ENCODE measurements at places on chromosomes 12 and 14.

DNA sequence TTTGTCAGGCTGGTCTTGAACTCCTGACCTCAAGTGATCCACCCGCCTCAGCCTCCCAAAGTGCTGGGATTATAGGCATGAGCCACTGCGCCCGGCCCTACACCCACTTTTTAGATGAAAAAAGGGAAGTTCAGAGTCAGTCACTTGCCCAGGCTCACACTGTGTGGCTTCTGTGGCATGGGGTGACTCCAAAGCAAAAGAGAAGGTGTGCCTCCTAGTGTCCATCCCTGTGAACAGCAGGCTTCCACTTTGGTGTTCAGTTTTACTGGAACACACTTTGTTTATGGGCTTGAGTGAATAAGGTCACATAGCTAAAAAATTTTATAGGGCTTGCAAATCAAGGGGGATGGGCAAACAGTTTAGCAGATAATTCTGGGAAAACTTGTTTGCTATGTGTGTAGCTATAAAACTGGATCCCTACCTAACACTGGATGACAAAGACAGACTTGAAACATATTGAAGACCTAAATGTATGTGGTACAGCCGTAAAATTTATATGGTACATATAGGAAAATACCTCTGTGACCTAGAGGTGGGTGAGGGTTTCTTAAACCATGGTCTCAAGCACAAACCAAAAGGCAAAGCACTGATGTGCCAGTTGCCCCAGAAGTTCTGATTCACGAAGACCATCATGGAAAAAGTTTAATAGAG lies 54.9 kb downstream of the EID3 start:
- peak; percentile 72 for DNase-seq

- no peak for DNase-seq
Measured at GRCh38 chr12:69837191-69837590, 12.2 kb downstream of the MYRFL start.

GRCh38 chr14:48792376-48793024 lies 793.7 kb downstream of the RPS29 start:
- DNase-seq = peak; percentile 7

DNA sequence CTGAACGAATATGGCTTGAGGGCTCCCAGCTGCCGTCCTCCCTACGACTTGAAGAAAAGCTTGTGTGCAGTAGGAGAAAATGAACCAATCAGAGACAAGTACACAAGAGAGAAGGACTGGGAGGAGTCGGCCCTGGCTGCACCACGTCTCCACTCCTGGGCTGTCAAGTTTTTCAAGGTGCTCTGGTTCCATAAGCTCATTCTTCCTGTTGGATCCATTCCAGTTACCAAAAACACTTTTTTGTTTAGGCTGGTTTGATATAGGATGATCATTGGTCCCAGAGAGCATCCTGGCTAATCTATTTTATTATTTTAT lies 2.8 kb upstream of the A2ML1 start:
- no peak for DNase-seq

GRCh38 chr14:70698288-70698687 lies 56.6 kb downstream of the TTC9 start:
- no peak for DNase-seq

DNA sequence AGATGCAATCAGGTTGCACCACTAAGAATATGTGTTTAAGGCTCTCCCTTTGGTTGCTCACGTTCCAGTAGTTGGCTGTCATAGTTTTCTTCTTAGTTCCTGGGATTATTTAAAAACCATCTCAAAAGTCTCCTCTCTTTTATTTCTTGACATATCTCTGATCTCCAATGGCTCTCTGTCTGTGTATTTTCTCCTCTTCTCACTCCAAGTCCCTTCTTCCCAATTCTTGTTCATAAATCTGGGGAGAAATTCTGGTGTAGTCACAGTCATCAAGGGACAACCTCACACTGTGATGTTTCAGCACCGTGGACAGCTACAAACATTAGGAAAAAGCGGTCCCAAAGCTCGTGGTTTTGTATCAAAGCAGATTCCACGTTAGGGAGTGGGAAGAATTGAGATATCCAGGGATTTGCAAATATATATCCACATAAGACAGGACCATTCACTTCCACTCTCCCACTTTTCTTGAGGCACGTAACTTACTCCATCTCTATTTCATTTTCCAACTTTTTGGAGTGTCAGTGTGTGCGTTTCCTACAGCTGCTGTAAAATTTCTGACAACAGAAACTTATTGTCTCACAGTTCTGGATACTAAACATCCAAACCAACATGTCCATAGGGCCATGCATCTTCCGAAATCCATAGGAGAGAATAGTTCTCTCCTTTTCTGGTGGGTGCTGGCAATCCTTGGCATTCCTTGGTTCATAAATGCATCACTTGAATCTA lies 80.6 kb upstream of the TMEM233 start:
- no peak for DNase-seq

- DNase-seq = no peak
Measured at GRCh38 chr14:81329640-81330381, 70.3 kb downstream of the STON2 start.

- DNase-seq = peak; percentile 34
Measured at GRCh38 chr12:96195845-96196451, 1.8 kb downstream of the ELK3 start.

DNA sequence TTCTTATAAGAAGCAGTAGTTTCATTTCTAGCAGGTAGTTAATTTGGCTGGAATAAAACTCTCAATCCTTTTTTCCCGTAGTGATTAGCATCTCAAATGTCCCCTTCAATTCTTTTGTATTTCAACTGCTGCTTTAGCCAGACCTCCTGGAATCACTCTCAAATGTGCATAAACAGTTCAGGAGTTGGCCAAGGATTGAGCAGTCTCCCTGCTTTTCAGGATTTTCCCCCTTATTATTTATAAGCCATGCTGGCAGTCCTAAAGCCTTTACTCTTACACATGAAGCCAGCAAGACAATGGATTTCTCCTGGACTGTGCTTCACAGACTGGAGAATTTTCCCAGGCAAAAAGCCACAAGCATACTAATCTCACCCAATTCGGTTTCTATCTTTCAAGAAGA lies 950.1 kb downstream of the VRK1 start:
- DNase-seq = no peak

DNA sequence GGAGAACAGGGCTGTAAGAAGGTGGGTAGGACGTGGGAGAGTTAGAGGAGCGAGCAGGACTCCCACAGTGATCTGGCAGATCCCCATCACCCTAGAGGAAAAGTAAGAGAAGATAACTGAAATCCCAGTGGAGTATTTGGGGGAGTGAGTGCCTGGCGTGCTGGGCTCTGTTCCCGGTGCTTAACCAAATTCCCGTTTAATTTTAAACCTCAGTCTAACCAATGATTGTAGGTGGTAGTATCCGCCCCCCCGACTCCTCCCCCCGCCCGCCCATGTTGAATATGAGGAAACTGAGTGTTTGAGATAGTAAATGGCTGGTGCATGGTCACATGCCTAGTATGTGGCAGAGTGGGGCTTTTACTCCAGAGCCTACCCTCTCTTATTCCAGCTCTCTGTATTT lies 1.2 kb downstream of the TARBP2 start:
- DNase-seq = no peak

- DNase-seq = peak; percentile 72
Measured at GRCh38 chr14:24195186-24196070, at the start of gene TM9SF1. Gene TM9SF1, minus strand, starts transcription at chr14:24195441. Its CDS starts 422 bp downstream, at chr14:24195019.

DNA sequence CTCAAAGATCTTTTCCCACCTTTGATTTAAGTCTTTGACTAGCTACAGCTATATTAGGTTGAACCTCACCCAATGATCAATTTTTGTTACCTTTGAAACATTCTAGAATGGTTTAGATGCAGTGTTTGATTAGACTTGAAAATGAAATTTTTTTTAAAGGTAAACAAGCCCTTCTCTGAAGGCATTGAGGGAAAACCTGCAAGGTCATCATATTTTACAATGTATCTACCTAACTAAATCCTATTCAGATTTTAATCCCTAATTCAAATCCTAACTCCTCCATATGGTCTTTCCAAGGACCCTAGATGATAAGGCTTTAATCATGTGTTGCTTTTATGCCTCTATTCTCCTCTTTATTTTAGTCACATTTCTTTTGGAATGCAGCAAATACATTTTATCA lies 95.4 kb downstream of the ALG10B start:
- DNase-seq = no peak

GRCh38 chr12:122437656-122438121 lies 15.2 kb upstream of the CLIP1 start:
- no peak for DNase-seq

GRCh38 chr12:80838708-80839107 lies 99.0 kb downstream of the LIN7A start:
- no peak for DNase-seq

DNA sequence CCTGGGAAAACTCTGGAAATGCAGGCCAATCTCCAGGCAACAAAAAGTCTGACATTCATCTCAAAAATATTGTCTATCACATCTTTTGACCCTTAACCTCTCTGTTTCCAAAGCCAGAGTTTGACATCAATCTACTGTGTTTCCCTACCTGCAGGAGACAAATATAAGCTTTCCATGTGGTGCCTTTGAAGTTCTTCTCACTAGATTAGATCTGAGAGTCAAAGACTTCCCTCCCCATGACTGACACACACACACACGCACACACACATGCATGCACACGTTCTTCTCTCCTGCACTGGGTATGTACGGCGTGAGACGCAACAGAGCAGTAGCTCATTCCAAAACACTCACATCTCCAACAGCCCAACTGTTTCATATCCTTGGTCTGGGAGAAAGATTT lies 8.1 kb upstream of the ITPR2 start:
- no peak for DNase-seq

DNA sequence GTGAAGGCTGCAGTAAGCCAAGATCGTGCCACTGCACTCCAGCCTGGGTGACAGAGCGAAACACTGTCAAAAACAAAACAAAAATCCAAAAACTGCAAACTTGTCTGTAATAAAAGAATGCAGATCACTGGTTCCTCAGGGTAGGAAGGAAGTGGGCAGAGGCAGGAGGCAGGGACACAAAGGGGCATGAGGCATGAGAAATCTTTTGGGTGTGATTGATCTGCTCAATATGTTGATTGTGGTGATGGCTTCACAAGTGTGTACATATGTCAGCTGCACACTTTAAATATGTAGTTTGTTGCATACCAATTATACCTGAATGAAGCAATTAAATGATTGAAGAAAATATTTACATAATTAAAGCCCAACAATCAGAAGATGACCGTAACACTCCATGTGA lies 117.6 kb downstream of the CMAS start:
- DNase-seq = no peak

GRCh38 chr12:126807312-126807865 lies 1459.6 kb upstream of the TMEM132C start:
- no peak for DNase-seq

DNA sequence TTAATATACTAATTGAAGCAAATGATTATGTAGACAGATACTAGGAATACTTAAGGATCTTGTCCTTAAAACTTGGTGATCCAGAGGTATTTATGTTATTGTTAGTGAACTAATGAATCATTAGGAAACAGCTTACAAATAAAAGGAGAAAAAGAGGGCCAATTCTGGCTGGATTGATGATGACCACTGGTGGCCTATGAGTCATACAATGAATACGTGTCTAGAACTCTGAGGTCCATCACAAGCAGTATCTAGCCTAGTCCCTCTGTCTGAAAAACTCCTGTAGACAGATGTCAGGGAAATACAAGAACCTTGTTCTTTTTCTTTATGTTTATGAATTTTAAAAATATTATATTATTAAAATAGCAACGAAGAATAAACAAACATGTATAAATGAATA lies 51.7 kb upstream of the RTL1 start:
- no peak for DNase-seq

- no peak for DNase-seq
Measured at GRCh38 chr12:1935700-1936378, 17.4 kb upstream of the CACNA2D4 start.

- DNase-seq = peak; percentile 79
Measured at GRCh38 chr12:7219599-7220243, 30.2 kb downstream of the PEX5 start.

DNA sequence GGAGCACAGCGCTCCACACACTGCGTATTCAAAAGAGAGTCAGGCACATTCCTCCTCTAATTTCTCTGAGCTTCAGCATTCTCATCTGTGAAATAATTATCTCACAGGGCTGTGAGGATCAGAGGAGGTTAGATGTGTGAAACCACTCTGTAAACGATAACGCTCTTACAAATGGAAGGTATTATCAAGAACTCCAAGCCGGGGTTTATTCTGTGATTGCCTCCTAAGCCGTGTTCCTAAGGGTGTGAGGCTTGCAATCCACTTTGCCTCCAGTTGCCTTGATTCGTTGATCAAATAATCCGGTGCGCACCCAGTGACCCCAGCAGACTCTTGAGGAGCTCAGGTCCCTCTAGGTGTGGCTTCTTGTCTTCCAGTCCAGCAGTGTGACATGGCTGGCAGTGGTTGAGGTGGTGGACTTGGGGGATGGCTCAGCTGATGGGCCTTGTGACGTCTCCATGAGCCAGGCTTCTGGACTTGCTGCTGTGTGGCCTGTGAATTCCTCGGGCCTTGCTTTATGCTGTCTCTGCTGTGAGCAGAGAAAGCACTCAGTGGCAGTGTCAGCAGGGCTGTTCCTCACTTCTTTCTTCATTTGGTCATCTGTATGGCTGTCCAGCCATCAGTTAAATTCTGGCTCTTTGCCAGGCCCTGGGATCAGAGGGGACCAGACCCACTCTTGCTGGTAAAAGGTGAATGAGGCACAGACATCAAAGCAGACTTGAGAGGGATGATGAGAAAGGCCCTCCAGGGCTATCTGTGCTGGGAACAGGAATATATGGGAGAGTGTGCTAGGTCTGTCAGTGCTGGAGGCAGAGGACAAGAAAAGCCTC lies 71.0 kb downstream of the SLC25A47 start:
- DNase-seq = no peak

DNA sequence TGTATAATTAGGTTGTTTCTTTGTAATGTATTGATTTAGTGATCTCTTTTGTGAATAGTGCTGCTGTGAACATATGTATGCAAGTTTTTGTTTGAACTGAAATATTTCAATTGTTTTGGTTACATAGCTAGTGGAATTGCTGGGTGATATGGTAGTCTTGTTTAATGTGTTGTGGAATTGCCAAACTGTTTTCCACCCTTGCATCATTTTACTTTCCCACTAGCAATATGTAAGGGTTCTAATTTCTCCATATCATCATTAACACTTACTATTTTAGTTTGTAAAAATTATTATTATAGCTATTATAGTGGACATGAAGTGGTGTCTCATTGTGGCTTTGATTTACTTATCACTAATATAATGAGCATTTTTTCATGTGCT lies 5.9 kb downstream of the G2E3 start:
- no peak for DNase-seq

GRCh38 chr14:77868552-77869285 lies 68.8 kb downstream of the ADCK1 start:
- no peak for DNase-seq

All from MM.1S (cell line).